ENCODE measurements at places on chromosomes 2 and 18.
A peak's percentile ranks its signal among the peaks of the same experiment; 100 is the strongest.

DNA sequence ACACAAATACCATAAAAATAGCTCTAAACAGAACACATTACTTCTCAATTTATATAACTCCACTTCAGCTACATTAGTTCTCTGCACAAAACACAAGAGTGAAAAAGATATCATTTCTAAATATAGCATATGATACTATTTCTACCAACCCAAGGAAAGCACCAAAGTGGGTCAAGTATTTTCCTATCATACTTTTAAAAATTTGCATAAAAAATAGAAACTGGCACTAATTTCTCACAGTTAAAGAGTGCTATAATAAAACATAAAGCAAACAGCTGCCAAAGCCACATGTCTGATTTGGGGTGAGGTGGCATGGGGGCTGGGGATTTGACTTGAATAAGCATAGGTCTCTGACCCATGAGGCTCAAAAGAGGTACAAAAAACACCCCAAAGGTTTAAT, 61.5 kb downstream of the BARD1 start:
- H3K4me3 ChIP-seq = no peak overlapping the region
- DNase-seq = no peak
- H3K4me1 ChIP-seq = no peaks in the 10 kb centered on the region
- no peaks in the 10 kb centered on the region for H3K27me3 ChIP-seq

GRCh38 chr2:149740490-149740889, 152.9 kb upstream of the MMADHC start:
- H3K27me3 ChIP-seq = no peaks in the 10 kb centered on the region
- no peak for DNase-seq
- H3K27ac ChIP-seq = no peak overlapping the region
- no peaks in the 10 kb centered on the region for H3K36me3 ChIP-seq
- H3K4me1 ChIP-seq = no peaks in the 10 kb centered on the region

GRCh38 chr2:70733646-70734180, 34.3 kb downstream of the ADD2 start:
- H3K36me3 ChIP-seq = no peaks in the 10 kb centered on the region
- H3K27ac ChIP-seq = no peak overlapping the region
- DNase-seq = no peak
- H3K4me1 ChIP-seq = no peaks in the 10 kb centered on the region
- H3K4me3 ChIP-seq = no peak overlapping the region

DNA sequence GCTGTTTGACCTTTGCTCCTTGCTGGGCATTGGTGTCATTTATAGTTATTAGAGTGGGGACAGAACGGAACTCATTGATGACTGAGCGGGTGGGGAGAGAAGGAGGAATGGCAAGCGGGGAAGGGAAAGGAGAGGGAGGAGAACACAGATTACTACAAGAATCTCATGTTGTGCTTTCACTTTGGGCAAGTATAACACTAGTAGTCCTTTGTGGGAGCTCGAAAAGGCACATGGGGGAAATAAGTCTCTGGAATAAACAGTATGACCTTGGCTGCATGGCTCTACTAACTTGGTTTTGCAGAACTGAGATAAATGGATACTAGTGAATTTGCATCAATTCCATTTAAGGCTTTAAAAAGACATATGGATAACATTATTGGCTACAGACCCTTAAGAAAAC, 161.7 kb upstream of the NABP1 start:
- H3K4me1 ChIP-seq = no peaks in the 10 kb centered on the region
- H3K27ac ChIP-seq = no peak overlapping the region
- no peaks in the 10 kb centered on the region for H3K27me3 ChIP-seq

DNA sequence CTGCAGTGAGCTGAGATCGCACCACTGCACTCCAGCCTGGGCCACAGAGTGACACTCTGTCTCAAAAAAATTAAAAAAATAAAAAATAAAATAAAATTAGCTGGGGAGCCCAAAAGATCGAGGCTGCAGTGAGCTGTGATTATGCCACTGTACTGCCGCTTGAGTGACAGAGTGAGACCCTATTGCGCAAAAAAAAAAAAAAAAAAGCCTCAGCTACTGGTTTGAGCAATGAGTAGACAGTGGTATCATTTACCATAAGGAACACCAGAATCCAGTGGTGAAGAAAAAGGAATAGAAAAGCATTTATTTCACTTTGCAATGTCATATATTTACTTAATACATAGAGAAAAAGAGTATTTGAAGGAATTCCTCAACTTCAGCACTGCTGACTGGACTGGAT, 3.0 kb downstream of the SAP130 start:
- no peak for DNase-seq
- peaks cover under 1% of the 10 kb centered on the region for H3K36me3 ChIP-seq
- H3K27ac ChIP-seq = no peak overlapping the region
- H3K4me1 ChIP-seq = no peaks in the 10 kb centered on the region
- H3K27me3 ChIP-seq = no peaks in the 10 kb centered on the region
- no peak overlapping the region for H3K4me3 ChIP-seq

DNA sequence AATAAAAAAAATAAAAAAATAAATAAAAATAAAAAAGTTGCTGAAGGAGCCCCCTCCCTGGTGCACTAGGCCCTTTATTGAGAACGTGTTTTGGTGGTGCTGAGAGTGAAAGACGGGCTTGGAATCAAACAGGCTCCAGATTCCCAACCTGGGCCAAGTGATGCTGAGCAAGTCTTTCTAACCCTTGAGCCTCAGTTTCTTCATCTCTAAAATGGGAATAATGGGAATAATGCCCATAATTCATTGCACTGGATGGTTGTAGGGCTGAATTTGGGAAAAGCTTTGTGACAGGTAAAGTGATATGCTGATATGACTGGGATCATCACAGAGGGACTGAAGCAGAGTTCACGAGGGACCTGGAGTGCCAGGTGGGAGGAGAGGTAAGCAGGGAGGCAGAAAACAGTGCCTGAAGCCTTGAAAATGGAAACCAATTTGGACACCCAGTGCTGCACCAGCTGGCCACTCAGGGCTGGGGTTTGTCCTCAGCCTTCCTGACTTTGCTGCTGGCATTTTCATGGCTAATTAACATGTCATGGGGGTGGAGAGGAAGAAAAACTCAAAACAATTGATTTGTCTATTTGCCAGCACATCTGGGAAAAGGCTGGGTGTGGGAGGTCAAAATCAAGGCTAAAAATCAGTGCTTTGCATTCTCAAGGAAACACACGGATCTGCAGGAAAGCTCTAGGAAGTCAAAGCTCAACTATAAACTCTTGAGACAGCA, 241.3 kb downstream of the LOXHD1 start:
- H3K36me3 ChIP-seq = no peaks in the 10 kb centered on the region
- no peak overlapping the region for H3K27ac ChIP-seq
- no peaks in the 10 kb centered on the region for H3K27me3 ChIP-seq
- no peak for DNase-seq
- no peak overlapping the region for H3K4me3 ChIP-seq
- H3K4me1 ChIP-seq = peaks cover 29% of the 10 kb centered on the region

- H3K4me3 ChIP-seq = peak overlapping the region; percentile 59
- DNase-seq = peak; percentile 34
- H3K36me3 ChIP-seq = no peaks in the 10 kb centered on the region
- H3K4me1 ChIP-seq = peaks cover 11% of the 10 kb centered on the region
- H3K27me3 ChIP-seq = no peaks in the 10 kb centered on the region
Observed at GRCh38 chr2:25042321-25043240, 705 bp downstream of the EFR3B start.

DNA sequence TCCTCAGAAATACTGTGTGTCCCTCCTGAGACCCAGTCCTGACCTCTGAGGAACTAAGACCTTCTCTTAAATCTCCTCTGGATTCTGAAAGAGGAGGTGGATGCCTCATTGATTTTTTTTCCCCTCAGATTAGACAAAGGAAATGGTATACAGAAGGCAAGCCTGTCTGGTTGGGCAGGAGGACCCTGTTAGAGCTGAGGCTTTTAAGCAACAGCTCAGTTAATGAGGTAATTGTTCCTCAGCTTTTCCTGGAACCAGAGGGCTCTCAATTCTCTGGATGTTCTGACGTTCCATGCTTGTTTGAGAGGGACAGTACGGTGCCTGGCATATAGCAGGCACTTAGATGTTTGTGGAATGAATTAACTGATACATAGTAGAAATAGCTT, 61.7 kb upstream of the MCFD2 start:
- H3K27ac ChIP-seq = no peak overlapping the region
- H3K4me1 ChIP-seq = no peaks in the 10 kb centered on the region
- no peak overlapping the region for H3K4me3 ChIP-seq
- no peak for DNase-seq
- no peaks in the 10 kb centered on the region for H3K27me3 ChIP-seq
